Hematopoietic multipotent progenitor cell (in vitro differentiated cells): ENCODE measurements at places on chromosomes 12 and 14. TPM values are rescaled to one million over a fixed set of nuclear protein-coding genes. Genes with fewer than 3 reads are reported as not detected.

TTC6 gene
- total RNA-seq, result not detected

ACOT6 gene
- not detected for total RNA-seq

DNAI7 gene
- total RNA-seq, result 0.54 TPM

AMIGO2 gene
- 1.3 TPM for total RNA-seq

KRT4 gene
- not detected for total RNA-seq

ATG101 gene
- total RNA-seq, result 35.8 TPM

MEG3 gene
- 22.4 TPM for total RNA-seq

DHRS2 gene
- under 0.01 TPM for total RNA-seq

PXN gene
- total RNA-seq, result 24.8 TPM

PTPRR gene
- total RNA-seq, result 0.27 TPM

GLS2 gene
- 0.81 TPM for total RNA-seq

TAS2R42 gene
- not detected for total RNA-seq

NABP2 gene
- total RNA-seq, result 21.0 TPM

HOXC5 gene
- not detected for total RNA-seq

PDE3A gene
- total RNA-seq, result 0.81 TPM

CD63 gene
- 251 TPM for total RNA-seq

RNF212B gene
- total RNA-seq, result not detected

SOAT2 gene
- under 0.01 TPM for total RNA-seq

AVPR1A gene
- 0.27 TPM for total RNA-seq

ZNF385A gene
- total RNA-seq, result 4.6 TPM

HVCN1 gene
- total RNA-seq, result 8.6 TPM
